ENCODE measurements at places on chromosomes 5 and 9. TPM values are rescaled to one million over a fixed set of nuclear protein-coding genes. Genes with fewer than 3 reads are reported as not detected.

DNA sequence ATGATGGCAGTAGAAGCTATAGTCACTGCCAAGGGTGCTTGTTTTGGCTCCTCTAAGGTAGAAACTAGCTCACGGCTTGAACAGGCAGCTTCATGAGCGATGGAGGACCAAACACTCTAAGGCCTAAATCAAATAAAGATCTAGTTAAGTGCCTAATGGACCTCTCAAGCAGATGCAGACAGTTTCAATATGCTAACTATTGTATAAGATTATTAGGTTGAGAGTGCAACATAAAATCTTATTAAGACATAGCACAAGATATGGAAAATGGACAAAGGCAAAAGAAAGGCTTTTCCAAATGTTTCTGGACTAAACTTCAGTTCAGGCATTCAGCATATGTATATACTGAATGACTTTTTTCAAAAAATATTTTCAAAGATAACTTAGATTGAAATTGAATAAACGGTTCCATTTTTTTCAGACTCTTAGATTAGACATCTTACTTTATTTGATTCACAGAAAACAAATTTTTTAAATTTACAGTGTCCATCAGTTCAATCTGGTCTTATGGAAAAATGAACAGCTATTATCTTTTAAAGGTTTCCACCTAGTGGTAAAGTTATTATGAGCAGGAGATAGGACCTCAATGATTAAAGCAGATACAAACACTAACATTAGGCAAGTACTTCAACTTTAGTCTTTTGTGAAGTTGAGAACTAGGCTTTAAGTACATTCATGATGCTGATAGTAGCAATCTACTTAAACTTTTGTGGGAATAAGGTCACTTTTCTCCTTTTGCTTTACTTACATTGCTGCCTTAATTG, 1167.7 kb downstream of the MAT2B start:
- no peak overlapping the region for H3K27ac ChIP-seq
- H3K36me3 ChIP-seq: no peaks in the 10 kb centered on the region

- no peak overlapping the region for H3K4me3 ChIP-seq
- H3K4me1 ChIP-seq: no peaks in the 10 kb centered on the region
- H3K27ac ChIP-seq: no peak overlapping the region
- no peak for DNase-seq
- no peaks in the 10 kb centered on the region for H3K27me3 ChIP-seq
Measured at GRCh38 chr9:20997503-20998076, 33.9 kb downstream of the HACD4 start.

- H3K27ac ChIP-seq: peak overlapping the region; percentile 15
- DNase-seq: peak; percentile 78
- H3K36me3 ChIP-seq: no peaks in the 10 kb centered on the region
- no peaks in the 10 kb centered on the region for H3K27me3 ChIP-seq
Measured at GRCh38 chr5:14595189-14595588, 13.6 kb downstream of the OTULINL start.

DNA sequence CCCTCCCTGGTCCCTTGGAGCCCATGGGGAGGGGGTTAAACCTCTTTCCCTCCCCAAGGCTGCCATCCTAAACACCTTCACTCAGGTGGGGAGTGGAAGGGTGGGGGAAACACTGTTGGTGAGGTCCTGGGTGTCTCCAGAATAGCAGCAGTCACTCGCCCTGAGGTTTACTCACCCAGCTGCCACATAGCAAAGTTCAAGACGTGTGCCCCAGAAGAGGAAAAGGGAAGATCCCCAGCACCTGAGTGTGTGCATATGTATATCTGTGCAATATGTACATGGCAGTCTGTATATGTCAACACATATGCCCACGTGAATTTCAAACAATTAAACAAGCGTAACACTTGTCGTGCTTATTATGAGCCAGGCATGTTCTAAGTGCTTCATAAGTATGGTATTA, 31.3 kb upstream of the SMU1 start:
- H3K4me1 ChIP-seq: peaks cover 30% of the 10 kb centered on the region
- no peak for DNase-seq
- H3K27me3 ChIP-seq: no peaks in the 10 kb centered on the region
- peak overlapping the region; percentile 84 for H3K27ac ChIP-seq

DNA sequence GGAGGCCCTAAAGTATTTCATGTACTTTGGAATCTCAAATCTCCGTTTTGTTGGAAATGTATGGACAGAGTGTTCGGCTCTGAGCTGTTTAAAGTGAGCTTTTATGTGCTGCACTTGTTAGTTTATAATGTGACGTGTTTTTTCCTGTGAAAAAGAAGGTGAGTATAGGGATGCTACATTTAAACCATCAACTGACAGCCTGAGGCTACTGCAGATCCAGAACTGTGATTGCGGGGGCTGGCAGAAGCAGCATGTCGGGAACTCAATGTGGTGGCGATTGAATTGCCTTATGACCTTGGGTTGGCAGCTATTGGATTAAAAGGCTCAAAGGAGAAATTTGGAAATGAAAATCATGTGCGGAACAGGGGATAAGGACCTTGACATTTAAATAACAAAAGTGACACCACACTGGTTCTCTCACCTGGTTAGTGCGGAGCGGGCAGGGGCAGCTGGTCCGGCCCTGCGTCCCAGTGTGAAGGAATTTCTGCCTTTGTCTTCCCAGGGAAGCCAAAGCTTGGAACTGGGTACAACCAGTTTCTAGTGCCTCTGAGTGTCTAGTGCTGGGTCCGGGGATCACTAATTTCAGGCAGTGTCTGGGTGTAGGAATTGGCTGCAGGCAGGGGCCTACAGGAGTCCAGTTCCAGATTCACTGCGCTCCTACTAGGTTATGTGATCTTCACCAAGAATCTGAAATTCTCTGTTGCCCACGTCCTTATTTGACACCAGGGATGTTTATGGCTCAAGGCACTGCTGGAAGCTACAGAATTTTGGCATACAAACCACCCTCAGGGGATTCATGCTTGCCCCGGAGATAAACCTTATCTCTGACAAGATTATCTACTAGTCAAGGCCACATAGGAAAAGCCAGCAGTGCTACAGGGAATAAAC, 120.7 kb upstream of the ERCC6L2 start:
- peak overlapping the region; percentile 76 for H3K27ac ChIP-seq
- no peak overlapping the region for H3K4me3 ChIP-seq
- no peaks in the 10 kb centered on the region for H3K36me3 ChIP-seq
- H3K4me1 ChIP-seq: peaks cover 36% of the 10 kb centered on the region
- no peak for DNase-seq
- peaks cover 13% of the 10 kb centered on the region for H3K27me3 ChIP-seq

DNA sequence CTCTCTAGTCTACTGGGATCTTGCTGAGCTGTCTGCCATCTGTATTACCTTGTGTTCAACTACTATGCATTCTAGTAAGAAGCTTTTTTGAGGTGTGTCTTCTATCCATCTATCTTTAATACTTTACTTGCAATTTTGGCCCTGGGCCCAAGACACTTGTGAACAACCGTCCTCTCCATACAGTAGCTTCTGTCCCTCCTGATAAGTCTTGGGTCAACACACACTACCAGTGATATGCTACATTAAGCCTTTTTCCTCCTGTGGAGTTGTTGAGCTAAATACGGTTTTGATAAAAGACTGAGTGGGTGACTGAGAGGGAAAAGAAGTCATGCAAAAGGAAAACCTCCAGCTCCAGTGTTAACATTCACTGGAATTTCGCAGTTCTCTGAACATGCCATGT, 133.3 kb upstream of the PCA3 start:
- no peaks in the 10 kb centered on the region for H3K27me3 ChIP-seq
- DNase-seq: no peak
- H3K4me1 ChIP-seq: no peaks in the 10 kb centered on the region
- H3K4me3 ChIP-seq: no peak overlapping the region

DNA sequence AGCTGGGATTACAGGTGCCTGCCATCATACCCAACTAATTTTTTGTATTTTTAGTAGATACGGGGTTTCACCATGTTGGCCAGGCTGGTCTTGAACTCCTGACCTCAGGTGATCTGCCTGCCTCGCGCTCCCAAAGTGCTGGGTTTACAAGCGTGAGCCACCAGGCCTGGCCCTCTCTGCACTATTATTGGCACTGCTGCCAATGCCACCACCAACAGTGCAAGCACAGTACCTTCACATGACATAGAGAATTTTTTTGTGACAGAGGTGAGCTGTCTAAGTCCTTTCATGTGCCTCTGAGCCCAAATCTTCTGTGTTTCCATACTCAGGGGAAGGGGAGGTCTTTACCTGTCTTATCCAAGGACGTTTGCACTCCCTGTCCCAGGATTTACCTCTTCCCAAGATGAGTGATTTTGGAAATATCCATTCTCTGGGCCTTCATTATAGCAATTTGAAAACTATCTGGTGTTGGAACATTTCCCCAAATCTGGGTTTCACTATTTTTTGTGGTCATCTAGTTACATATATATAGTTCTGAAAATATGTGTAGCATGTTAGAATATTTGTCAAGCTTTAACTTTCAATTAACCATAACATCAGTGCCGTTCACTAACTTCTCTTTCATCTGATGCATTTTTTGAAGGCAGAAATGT, 5.4 kb upstream of the CD180 start:
- no peak overlapping the region for H3K27ac ChIP-seq
- peaks cover 16% of the 10 kb centered on the region for H3K4me1 ChIP-seq
- no peak for DNase-seq

GRCh38 chr5:143227301-143227700, 176.2 kb downstream of the NR3C1 start:
- no peak overlapping the region for H3K4me3 ChIP-seq
- H3K4me1 ChIP-seq: peaks cover 36% of the 10 kb centered on the region
- DNase-seq: no peak

- no peaks in the 10 kb centered on the region for H3K36me3 ChIP-seq
- H3K27ac ChIP-seq: no peak overlapping the region
- H3K27me3 ChIP-seq: no peaks in the 10 kb centered on the region
- H3K4me1 ChIP-seq: peaks cover 16% of the 10 kb centered on the region
- no peak overlapping the region for H3K4me3 ChIP-seq
- DNase-seq: no peak
Measured at GRCh38 chr5:150321211-150321610, 18.5 kb upstream of the ARSI start.

GRCh38 chr5:41270423-41271251, 57.3 kb upstream of the C6 start:
- no peaks in the 10 kb centered on the region for H3K4me1 ChIP-seq
- no peaks in the 10 kb centered on the region for H3K36me3 ChIP-seq
- peak; percentile 63 for DNase-seq
- no peak overlapping the region for H3K27ac ChIP-seq

DNA sequence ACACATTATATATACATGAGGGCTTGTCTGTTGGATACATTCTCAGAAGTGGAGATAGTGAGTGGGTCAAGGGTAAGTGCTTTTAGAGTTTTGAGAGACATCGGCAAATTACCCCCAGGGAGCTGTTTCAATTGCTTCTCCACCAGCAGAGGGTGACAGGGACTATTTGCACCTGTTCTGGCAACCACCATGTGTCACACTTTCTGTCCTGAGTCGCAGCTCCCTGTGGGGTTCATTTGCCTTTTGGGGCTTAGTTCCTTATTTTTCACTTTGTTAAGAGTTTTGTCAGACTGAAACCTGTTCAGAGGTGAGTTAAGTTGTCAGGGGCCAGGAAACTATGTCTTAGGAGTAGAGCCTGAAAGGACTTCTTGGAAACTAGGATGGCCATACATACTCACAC, 20.1 kb upstream of the SLC36A1 start:
- no peak overlapping the region for H3K27ac ChIP-seq
- H3K4me1 ChIP-seq: peaks cover 13% of the 10 kb centered on the region
- H3K36me3 ChIP-seq: no peaks in the 10 kb centered on the region
- H3K27me3 ChIP-seq: no peaks in the 10 kb centered on the region
- H3K4me3 ChIP-seq: no peak overlapping the region

GRCh38 chr5:137660349-137660817, 75.5 kb downstream of the KLHL3 start:
- no peak overlapping the region for H3K4me3 ChIP-seq
- H3K4me1 ChIP-seq: peaks cover 2% of the 10 kb centered on the region
- no peaks in the 10 kb centered on the region for H3K36me3 ChIP-seq
- peak; percentile 85 for DNase-seq
- H3K27me3 ChIP-seq: no peaks in the 10 kb centered on the region
- H3K27ac ChIP-seq: no peak overlapping the region

DNA sequence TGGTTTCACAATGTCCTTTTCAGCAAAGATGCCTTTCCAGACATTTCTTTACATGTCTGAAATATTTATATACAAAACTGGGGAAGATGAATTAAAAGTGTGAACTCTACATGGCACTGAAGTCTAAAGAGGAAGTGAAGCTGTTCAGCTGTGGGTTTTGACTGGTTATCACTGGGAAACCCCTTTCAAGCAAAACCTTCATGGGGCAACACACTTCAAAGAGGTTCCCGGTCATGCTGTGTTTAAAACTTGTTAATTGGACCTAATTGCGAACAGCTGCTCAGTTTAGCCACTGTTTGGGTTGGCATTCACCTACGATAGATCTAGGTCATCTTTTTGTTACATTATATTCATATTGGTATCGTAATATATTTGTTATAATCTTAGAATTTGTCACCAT, 20.0 kb upstream of the GDNF start:
- H3K27me3 ChIP-seq: no peaks in the 10 kb centered on the region
- no peak overlapping the region for H3K4me3 ChIP-seq
- no peak overlapping the region for H3K27ac ChIP-seq
- H3K36me3 ChIP-seq: no peaks in the 10 kb centered on the region

DNA sequence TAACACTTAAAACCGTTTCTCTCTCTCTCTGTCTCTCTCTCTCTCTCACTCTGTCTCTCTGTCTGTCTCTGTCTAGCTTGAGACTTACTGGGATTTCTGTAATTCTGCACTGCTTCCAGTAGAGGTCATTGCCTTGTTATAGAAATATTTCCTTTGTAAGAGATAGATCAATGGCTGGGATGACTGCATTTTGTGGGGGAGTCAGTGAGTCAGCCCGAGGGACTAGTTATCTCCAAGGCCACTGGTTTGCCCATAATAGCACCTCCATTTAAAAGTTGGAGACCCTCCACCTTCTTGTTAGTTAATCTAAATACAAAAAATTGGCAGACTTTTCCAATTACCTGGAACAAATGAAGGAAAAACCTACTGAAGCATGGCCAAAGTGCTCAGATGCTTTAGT, 547.2 kb downstream of the LRRC70 start:
- H3K27ac ChIP-seq: no peak overlapping the region
- no peaks in the 10 kb centered on the region for H3K4me1 ChIP-seq
- peak; percentile 19 for DNase-seq
- no peaks in the 10 kb centered on the region for H3K36me3 ChIP-seq
- no peak overlapping the region for H3K4me3 ChIP-seq

GRCh38 chr9:81588148-81588871, 101.0 kb downstream of the TLE1 start:
- DNase-seq: peak; percentile 57
- H3K27ac ChIP-seq: no peak overlapping the region
- H3K27me3 ChIP-seq: no peaks in the 10 kb centered on the region

GRCh38 chr9:115411993-115412452, 294.1 kb upstream of the TNC start:
- H3K4me1 ChIP-seq: no peaks in the 10 kb centered on the region
- H3K27me3 ChIP-seq: no peaks in the 10 kb centered on the region
- no peak for DNase-seq
- H3K36me3 ChIP-seq: no peaks in the 10 kb centered on the region

Gene GARNL3
- 20.2 TPM for total RNA-seq

Gene PCDHAC1
- total RNA-seq: 0.27 TPM

Gene DMRT3
- 0.09 TPM for total RNA-seq

Gene KLHL3
- 3.6 TPM for total RNA-seq
